ENCODE measurements at places on chromosomes 6 and 20.

GRCh38 chr6:148648754-148649453 is 97.9 kb upstream of the UST start:
- DNase-seq = no peak

GRCh38 chr6:15515660-15516375 is 147.0 kb downstream of the DTNBP1 start:
- no peak for DNase-seq

DNA sequence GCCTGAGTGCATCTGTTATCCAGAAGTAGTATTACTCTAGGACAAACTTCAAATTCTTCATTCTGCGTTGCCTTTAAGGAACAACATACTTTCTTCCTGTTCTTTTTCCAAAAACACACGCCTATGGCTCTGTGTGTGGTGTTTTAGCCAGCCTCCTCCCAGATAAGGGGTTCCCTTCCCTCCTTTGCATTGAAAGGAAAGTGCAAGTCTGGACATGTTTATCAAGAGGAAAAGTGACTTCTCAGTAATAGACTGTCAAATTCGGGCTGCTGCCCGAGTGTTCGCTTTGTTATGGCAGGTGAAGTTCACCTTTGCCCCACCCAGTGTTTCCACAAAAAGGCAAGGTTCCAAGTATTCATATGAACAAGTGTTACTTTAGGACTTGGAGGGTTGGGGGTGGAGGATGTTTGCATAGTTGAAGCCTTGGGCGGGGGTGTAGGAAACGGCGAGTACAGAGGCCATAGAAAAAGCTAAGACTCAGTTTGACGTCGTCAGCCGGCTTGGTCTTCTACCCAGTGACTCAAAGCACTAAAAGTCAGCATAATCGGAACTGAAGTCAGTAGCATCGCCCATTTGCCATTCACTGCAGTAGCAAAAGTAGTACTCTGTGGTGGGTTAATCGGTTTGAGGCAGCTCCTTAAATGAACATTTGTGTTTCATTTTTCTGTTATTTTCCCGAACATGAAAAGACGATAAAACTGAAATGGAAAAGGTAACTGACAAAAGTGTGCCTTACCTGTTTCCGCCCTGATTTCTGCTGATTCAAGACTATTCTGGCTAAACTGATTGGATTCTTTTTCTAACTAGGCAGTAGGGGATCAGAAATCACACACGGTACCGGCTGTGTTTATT is 12.5 kb downstream of the PRDM1 start:
- DNase-seq = no peak

GRCh38 chr20:46111028-46111835 is 6.9 kb upstream of the CD40 start:
- DNase-seq = peak; percentile 67

DNA sequence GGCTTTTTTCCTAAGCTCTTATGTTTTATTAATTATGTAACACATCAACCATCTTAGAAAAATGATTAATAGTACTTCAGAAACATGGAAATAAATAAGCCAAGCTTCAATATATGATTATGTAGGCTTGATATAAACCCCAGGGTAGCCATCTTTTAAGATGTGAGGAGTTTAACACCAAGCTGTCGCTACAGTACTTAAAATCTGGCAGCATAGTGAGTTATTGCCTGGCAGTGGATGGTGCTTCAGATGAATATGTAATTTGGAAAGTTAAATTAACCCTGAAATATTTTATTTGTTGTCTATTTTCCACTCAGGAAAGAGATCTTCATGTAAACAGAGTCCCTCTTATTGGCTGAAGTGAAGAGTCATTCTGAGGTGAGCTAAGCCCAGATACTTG is 339.0 kb upstream of the ZFP64 start:
- DNase-seq = no peak

- DNase-seq = no peak
Measured at GRCh38 chr20:23244156-23244915, 106.3 kb upstream of the NXT1 start.

DNA sequence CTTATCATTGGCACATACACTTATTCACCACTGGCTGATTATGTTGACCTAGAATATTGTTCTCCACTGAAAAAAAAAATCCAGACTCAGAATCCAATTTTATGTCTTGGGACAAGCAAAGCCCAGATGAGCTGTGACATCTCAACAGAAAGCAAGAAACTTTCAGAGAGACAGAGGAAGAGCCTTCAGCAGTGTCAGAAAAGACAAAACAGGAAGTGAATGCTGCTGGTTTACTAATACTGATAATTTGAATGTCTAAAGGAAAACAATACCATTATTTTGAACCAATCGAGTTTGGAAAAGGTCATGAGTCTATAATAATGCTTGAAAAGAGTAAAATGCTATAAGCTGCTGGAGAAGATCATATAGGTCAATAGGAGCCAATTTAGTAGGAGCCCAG is 179.8 kb upstream of the RIMS1 start:
- no peak for DNase-seq

DNA sequence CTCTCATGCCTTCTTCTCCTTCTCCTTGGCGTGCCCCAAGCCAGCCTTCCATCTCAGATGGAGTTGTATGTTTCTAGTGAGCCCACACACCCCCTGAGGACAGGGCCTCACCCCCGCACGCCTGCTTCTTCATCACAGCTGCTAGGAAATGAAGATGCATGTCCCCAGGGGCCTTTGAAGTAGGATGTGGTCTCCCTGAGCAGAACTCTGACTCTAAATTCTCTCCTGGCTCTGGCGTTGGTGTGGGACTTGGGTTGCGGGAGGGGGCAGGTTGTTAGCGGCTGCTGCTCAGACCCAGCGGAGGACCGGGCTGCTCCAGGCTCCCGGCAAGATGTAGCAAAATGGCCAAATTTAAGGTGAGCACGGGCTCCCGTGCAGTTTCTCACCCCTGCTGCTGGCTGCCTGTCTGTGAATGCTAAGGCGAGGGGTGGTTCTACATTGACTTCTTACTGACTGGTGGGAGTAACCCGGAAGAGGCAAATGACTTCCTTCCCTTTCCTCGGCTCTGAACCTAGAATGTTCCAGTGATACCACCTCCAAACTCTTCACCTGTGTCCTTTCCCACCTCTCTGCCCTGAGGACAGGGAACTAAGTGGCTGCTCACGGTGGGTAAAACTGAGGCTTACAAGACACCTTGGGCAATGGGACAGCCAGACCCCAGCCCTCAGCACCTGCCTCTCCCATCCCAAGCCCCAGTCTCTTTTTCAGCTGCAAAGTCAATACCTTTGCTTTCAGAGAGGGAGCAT is 8.8 kb downstream of the SYNJ2 start:
- no peak for DNase-seq

DNA sequence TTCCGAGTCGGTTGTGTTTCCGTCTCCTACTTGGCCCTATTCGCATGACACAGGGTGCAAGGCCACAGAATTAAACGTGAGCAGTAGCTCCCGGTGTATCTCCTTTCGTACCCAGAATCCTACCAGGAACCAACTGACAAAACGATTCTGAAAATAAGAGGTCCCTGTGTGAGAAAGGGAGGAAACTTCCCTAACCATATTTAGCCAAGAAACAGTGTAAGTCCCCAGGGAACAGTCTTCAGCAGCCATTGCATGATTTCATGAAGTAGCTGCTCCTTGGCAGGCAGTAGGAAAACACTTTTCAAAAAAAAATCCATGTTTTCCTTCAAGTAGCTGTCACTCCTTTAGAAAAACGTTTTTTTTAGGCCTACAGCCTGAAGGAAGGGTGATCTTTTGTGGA is 46.9 kb downstream of the PDE10A start:
- DNase-seq = no peak

- DNase-seq = no peak
Measured at GRCh38 chr20:5674176-5674660, 76.0 kb upstream of the SHLD1 start.

DNA sequence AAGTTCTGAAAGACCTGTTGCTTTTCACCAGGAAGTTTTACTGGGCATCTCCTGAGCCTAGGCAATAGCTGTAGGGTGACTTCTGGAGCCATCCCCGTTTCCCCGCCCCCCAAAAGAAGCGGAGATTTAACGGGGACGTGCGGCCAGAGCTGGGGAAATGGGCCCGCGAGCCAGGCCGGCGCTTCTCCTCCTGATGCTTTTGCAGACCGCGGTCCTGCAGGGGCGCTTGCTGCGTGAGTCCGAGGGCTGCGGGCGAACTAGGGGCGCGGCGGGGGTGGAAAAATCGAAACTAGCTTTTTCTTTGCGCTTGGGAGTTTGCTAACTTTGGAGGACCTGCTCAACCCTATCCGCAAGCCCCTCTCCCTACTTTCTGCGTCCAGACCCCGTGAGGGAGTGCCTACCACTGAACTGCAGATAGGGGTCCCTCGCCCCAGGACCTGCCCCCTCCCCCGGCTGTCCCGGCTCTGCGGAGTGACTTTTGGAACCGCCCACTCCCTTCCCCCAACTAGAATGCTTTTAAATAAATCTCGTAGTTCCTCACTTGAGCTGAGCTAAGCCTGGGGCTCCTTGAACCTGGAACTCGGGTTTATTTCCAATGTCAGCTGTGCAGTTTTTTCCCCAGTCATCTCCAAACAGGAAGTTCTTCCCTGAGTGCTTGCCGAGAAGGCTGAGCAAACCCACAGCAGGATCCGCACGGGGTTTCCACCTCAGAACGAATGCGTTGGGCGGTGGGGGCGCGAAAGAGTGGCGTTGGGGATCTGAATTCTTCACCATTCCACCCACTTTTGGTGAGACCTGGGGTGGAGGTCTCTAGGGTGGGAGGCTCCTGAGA is at the start of gene HFE:
TSS of gene HFE (plus strand) at position 146 of the 832 bp plus-strand sequence. CDS start at position 158, 12 bp downstream.
- no peak for DNase-seq

DNA sequence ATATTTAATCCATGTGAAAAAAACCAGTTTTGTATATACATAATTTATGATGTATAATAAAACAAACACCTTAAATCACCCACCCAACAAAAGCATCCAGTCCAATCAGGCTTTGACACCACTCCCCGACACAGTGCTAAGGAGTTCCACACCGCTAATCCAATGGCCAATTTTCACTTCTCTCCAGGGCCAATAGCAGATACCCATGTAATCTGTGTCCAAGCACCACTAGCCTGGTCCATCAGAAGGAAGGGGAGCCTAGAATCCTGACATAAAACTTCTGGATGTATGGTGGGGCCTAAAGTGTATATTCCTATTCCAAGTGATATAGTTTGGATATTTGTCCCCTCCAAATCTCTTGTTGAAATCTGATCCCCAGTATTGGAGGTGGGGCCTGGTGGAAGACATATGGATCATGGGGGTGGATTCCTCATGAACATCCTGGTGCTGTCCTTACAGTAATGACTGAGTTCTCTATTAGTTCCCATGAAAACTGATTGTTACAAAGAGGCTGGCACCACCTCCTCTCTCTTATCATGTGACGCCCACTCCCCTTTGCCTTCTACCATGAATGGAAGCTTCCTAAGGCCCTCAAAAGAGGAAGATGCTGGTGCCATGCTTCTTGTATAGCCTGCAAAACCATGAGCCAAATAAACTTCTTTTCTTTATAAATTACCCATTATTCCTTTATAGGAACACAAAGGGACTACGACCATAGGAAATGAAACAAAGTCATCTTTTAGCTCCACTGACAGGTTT is 20.8 kb downstream of the RALGAPA2 start:
- no peak for DNase-seq

Data from WERI-Rb-1 (cell line).